NCI-H2081 (cell line): ENCODE measurements at places on chromosomes 13 and 19.

DNA sequence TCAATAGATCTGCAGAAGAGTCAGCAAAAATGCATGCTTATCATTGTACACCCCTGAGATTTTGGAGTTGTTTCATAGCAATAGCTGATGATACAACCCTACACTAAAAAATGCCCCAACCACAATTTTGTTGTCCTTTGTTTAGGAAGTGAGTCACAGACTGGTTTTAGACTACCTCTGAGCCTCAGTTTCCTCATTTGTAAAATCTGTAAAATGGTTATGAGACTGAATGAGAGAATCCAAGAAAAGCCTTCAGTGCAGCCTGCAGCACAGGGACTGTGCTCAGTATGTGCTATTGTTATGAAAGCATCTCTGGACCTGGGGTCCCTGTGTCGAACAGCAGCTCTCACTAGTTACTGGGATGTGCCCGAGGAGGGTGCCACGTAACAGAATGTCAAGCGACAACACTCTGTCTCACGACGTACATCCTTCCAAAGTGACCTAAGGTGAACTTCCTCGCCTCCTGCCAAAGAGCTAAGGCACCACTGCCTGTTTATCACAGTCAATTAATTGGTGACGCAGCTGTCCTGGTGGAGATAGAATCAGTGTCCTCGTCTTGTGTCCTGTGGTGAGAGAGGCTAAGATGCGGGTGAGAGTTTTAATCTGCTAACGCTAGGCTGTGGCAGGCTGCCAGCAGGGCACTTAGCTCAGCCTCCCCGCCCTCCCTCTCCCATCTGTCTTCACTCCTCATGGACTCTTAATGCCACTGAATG lies 18.1 kb downstream of the DHRS12 start:
- DNase-seq = peak; percentile 78

- DNase-seq = no peak
Measured at GRCh38 chr19:10141479-10141878, 21.8 kb upstream of the EIF3G start.

GRCh38 chr19:28601723-28602440 lies 611.1 kb downstream of the UQCRFS1 start:
- DNase-seq = no peak

GRCh38 chr19:33234092-33234491 lies 8.4 kb upstream of the SLC7A10 start:
- DNase-seq = no peak

DNA sequence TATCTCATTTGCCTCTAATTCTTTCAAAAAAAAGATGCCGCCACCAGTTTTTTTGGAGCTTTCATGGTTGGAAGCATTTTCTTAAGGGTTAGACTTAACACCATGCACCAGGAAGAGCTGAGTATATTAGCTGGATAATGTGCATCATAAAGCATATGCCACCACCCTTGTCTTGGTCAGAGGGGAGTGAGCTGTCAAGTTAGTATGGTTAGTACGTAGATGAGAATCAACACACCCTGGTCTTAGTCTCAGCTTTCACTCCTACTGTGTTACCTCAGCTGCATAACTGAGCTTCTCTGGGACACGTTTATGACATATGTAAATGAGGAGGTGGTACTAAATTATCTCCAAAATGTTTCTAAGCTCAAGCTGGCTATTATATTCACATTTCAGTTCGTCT lies 415.6 kb downstream of the DCT start:
- DNase-seq = no peak

GRCh38 chr13:108669381-108669780 lies 40.0 kb downstream of the MYO16 start:
- no peak for DNase-seq

GRCh38 chr13:25463496-25463895 lies 91.7 kb downstream of the ATP8A2 start:
- no peak for DNase-seq

DNA sequence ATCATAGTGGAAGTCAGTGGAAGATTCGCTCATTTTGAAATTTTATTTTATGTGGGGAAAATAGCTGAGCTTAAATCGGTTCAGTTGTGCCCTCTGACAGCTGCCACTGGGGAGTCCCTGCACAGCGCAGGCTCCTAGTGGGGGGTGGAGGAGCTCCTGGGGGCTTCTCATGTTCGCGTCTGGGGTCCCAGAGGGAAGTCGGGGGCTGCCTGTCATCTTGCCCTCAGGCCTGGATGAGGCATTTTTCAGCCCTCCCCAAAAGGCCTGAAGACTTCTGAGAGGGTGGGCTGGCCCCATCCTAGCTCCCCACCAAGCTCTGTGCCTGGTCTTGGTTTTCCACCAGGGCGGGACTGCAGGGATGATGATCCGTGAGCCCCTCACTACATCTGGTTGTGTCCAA lies 82.1 kb downstream of the CHST8 start:
- no peak for DNase-seq
